ENCODE measurements at places on chromosomes 7 and 10.

GRCh38 chr7:41295455-41295815 lies 407.5 kb downstream of the INHBA start:
- DNase-seq = no peak

- DNase-seq = no peak
Observed at GRCh38 chr10:26858707-26859034, 2.1 kb downstream of the ABI1 start.

GRCh38 chr10:26481914-26482550 lies 43.9 kb downstream of the APBB1IP start:
- DNase-seq = no peak

- no peak for DNase-seq
Observed at GRCh38 chr7:133051066-133051465, 30.8 kb downstream of the CHCHD3 start.

- no peak for DNase-seq
Observed at GRCh38 chr10:48940958-48941357, 1.3 kb upstream of the LRRC18 start.

- DNase-seq = peak; percentile 89
Observed at GRCh38 chr7:151428378-151429236, 11.3 kb downstream of the CRYGN start.

DNA sequence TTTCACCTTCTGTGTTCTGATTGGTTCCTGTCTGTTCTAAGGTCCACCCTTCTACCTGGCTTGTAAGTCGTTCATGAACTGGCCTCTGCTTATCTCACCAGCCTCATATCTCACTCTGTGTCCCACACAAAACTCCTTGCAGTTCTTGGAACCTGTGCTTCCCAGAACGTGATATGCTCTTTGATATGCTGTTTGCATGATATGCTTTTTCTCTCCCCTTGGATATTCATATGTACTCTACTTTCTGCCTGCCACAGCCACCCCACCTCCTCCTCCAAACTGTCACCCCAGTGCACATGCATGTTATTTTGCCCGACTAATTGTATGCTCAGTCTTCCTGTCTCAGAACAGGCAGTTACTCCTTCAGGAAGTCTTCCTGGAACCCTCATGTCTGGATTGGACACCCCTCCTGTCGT lies 1.9 kb upstream of the ITPRIP start:
- no peak for DNase-seq

GRCh38 chr10:124302951-124303505 lies 115.7 kb downstream of the OAT start:
- DNase-seq = no peak

DNA sequence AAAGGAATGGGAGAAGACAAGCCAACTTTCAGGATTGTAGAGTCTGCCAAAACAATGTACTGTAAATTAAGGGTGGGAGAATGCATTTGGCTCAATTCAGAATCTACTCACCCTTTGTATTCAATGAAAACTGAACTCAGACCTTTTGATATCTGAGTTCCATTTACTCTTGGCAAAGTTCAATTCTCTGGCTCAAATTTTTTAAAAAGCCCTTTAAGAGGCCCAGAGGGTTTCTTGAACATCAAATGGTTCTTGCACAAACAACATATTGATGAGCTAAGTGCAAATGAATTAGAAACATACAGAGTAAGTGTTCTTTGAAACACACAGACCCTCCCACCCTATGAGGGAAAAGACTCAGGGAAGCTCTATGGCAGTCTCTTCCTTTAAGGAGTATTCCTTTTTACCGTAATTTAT lies 5.2 kb upstream of the XPNPEP1 start:
- no peak for DNase-seq
